ENCODE measurements at places on chromosomes 13 and 19. TPM values are rescaled to one million over a fixed set of nuclear protein-coding genes. Genes with fewer than 3 reads are reported as not detected.

The BCL3 gene
- total RNA-seq, result 149 TPM

The PRR19 gene
- 0.20 TPM for total RNA-seq

The HRC gene
- not detected for total RNA-seq

GRCh38 chr19:3073159-3073563 is 10.9 kb upstream of the TLE5 start:
- no peak for DNase-seq

DNA sequence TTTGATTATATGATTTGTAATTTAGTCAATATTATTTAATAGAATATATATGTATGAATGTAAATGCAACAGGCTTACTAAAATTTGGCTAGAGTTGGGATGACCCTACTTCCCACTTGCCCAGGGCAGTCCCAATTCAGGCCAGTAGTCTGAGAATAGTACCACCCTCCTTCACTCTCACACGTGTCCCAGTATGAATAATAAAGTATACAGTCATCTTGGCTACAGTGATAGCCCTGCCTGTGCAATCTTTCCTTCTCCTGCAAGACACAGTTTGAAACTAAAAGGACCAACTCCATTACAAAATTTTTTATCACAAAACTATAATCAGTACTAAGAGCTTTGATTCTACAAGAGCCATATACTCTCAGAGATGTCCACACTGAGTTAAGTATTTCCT is 76.2 kb downstream of the SACS start:
- no peak for DNase-seq

- DNase-seq, result no peak
These were observed 4.8 kb upstream of the EFNA2 start for GRCh38 chr19:1280636-1281568.

DNA sequence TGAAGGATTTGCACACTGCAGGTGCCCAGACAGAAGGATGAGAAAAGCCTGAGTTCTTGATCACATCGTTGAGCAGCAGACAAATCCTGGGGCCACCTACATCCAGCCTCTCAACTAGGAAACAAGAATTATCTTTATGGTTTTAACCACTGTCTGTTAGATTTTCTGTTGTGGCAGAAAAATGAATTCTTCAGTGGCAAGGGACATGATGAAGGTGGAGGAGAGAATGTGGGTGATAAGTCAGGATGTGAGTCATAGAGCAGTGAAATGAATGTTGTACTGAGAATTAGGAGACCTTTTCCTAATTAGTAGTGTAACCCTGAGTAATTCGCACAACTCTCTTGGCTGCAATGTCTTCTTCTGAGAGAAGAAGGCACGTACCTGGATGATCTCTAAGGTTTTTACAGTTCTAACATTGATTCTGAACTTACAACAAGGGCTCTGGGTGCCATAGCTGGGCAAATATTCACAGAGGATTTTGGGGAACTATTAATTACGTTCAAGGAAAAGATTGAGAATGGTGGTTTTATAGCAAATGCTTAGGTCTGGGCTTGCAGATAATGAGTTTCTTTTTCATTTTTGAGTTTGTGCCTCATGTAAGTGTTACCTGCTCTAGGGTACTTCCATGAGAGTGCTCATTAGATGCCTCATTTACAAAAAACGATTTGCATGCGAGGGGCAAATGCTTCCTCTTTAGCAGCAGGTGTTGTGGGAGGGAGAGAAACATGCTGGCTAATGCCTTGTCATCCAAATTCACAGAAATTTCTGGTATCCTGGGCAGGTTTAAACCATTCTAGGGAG is 111.0 kb upstream of the KL start:
- no peak for DNase-seq

All from activated B cell treated with CpG ODN at 0.5 μM for 24 hours (primary cell).